ENCODE measurements at places on chromosomes 5 and 9.

- DNase-seq = peak; percentile 95
Observed at GRCh38 chr5:150781706-150782614, 3.4 kb downstream of the SMIM3 start.

DNA sequence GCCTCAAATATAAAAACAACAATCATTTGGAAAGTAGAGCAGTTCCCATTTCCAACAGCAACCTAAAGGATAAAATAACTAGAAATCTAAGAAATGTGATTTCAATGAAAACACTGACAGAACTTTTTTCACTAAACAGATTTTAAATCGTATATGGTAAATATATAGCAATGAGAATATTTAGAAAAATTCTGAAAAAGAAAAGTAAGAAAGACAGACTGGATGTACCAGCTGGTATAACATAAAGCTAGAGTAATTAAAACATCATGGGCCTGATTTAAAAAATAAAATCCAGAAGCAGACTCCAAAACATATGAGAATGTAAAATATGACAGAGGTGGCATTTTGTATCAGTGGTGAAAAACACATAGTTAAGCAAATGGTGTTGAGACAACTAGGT, 308.9 kb downstream of the MLLT3 start:
- DNase-seq = no peak

GRCh38 chr9:16540743-16541613, 329.5 kb downstream of the BNC2 start:
- DNase-seq = peak; percentile 57

- DNase-seq = no peak
Observed at GRCh38 chr5:164481270-164481669, 975.9 kb downstream of the MAT2B start.

DNA sequence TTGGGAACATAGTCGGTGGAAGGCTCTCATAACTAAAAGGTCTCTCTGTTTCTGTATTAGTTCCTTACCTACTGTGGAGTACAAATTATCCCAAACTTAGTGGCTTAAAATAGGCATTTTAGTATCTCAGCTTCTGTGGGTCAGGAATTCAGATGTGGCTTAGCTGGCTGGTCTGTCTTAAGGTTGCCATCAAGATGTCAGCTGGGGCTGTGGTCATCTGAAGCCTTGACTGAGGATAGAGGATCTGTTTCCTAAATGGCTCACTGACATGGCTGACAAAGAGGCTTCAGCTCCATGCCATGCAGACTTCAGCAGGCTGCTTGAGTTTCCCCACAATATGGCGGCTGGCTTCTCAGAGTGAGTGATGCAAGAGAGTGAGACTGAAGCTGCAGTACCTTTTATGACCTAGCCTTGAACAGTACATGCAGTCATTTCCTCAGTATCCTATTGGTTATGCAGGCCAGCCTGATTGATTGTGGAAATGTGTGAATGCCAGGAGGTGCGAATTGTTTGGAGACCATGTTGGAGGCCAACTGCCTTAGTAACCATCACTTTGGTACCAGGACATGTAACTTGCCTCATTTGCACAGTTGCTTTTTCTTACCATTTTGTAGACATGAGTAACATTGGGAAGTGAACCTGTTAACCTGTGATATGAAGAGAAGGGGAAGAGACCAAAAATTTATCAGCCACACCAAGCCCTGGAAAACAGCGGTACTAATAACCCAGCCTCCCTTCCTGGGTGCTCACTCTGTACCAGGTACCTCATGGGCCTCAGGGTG, 152.8 kb upstream of the IER5L start:
- no peak for DNase-seq

DNA sequence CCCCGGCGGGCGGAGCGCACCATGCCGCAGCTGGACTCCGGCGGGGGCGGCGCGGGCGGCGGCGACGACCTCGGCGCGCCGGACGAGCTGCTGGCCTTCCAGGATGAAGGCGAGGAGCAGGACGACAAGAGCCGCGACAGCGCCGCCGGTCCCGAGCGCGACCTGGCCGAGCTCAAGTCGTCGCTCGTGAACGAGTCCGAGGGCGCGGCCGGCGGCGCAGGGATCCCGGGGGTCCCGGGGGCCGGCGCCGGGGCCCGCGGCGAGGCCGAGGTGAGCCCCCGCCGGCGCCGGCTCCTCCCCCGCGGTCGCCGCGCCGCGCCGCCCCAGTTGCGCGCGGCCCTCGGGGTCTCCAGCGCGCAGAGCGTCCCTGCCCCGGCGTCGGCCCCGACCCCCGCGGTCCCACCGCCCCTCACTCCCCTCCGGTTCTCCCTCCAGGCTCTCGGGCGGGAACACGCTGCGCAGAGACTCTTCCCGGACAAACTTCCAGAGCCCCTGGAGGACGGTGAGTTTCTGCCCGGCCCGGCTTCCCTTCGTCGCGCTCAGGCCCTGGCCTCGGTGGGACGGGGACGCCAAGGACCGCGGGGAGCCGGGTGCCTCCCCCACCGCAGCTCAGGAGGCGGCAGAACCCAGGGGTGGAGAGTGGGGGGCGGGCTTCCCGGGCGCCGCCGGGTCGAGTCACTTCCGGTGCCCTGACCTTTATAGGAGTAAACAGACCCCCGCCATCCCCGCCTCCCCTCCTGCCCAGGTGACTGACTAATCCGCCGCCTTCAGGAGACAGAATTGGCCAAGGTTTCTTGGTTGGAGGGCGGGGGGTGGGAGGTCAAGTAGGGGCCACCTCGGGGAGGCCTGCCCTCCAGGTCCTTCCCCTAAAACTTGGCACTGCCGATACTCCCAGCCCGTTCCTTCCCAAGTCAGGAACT, 665 bp downstream of the TCF7 start:
- DNase-seq = no peak

- no peak for DNase-seq
Observed at GRCh38 chr5:137410234-137411010, 88.7 kb downstream of the SPOCK1 start.

DNA sequence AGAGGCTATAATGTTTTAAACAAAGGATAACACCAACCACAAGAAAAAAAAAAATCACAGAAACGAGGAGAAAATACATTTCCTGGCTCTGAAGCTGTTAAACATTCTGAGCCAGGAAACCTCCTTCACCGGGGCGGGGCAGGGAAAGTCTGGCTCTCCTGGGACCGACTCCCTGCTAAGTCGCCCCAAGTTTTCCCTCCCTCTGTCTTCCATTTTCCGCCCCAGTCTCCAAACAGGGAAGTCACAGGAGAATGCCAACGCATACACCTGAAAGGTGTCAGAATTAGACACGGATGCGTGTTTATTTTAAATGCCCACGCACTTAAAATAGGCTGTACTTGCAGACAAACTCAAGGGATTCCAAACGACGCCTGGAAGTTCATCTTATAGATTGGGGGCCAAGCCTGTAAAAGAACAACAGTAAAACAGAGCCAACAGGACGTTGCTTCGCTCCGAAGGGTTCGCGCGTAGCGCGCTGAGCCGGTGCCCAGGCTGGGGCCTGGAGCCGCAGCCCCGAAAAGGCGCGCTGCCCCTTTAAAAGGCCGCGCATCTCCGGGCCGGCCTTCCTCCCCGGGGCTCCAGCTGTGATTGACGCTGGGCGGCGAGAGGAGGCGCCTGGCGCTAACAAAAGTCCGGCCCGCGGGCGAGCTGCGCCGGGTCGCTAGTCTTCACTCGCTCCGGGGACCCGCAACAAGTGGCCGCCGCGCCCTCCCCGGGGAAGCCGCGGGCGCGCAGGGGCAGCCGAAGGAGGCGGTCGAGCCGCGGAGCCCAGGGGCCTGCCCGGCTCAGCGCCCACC, at the start of gene FBXL7:
Gene FBXL7, plus strand, starts transcription at position 653 of the 797 bp plus-strand sequence.
- DNase-seq = peak; percentile 63

DNA sequence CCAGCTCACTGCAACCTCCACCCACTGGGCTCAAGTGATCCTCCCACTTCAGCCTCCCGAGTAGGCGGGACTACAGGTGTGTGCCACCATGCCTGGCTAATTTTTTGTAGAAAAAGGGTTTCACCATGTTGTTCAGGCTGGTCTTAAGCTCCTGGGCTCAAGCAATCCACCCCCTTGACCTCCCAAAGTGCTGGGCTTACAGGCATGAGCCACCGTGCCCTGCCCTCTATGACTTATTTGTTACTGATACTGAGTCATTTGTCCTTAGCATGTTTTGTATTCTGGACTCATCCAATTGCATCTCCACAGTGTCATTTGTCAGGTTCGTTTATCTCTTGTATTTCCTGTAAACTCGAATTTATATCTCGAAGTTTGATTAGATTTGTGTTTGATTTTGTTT, 2.7 kb upstream of the ITK start:
- no peak for DNase-seq

DNA sequence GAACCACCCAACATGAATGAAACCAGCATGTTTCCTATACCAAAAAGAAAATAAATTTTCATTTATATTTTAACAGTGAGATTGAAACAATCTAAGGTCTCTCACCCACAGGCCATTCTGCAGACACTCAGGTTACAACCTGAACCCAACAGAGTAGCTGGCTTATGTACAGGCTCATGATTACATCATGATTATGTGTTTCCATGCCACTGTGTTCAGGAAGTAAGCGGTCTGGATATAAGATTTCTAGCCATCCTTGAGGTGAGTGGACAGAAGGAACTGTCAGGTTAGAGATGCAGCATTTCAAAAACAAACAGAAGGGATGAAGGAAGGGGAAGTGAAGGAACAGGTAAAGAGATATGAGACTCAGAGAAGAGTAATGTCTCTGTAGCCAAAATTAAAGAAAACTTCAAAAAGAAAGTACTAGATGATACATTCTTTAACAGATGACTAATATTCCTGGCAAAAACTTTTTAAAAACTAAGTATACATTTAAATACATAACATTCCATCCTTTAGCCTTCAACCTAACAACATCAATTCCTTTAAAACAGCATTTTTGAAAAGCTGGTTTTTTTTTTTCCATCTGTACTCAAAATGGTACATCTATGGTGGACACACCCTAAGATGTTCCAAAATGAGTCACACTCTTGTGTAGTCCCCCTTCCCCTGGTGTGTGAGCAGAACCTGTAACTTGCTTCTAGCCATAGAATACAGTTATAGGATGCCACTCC, 119.8 kb downstream of the LPAR1 start:
- DNase-seq = peak; percentile 56

GRCh38 chr5:128895122-128895521, 70.2 kb upstream of the SLC27A6 start:
- DNase-seq = no peak

DNA sequence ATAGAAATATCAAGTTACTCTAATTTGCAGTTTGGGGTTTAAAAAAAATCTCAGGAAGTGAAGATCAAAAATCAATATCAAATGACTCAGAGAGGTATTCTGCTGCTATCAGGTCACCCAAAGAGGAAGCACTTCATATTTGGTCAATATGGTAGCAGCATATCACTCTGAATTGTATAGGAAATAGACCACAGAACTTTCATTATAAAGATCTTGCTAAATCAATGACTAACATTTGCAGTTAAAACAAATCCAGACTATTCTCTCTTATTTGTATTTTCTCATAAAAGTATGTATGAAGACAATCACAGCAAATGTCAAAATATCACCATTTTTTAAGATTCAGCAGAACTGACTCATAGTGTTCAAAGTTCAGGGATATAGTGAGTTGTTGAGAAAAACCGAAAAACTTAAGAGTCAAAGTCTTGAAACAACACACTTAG, 105.8 kb upstream of the PCSK1 start:
- no peak for DNase-seq

DNA sequence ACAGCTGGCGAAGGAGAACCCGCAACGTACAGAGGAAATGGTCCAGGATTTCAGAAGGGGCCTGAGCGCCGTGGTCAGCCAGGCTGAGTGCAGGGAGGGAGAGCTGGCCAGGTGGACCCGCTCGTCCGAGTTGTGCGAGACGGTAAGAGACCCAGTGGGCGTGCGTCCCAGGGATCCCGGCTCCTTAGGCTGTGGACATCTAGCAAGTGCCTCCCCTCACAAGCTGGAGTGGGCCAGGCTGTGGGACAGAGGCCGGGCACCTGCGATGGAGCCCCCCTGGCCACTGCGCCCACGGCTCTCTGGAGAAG, 29.5 kb upstream of the LRRC14B start:
- DNase-seq = no peak

GRCh38 chr5:164475339-164475977, 970.0 kb downstream of the MAT2B start:
- no peak for DNase-seq

- no peak for DNase-seq
Observed at GRCh38 chr5:42491699-42492098, 68.5 kb downstream of the GHR start.

GRCh38 chr9:136876476-136876875, 9.8 kb upstream of the TRAF2 start:
- DNase-seq = no peak

DNA sequence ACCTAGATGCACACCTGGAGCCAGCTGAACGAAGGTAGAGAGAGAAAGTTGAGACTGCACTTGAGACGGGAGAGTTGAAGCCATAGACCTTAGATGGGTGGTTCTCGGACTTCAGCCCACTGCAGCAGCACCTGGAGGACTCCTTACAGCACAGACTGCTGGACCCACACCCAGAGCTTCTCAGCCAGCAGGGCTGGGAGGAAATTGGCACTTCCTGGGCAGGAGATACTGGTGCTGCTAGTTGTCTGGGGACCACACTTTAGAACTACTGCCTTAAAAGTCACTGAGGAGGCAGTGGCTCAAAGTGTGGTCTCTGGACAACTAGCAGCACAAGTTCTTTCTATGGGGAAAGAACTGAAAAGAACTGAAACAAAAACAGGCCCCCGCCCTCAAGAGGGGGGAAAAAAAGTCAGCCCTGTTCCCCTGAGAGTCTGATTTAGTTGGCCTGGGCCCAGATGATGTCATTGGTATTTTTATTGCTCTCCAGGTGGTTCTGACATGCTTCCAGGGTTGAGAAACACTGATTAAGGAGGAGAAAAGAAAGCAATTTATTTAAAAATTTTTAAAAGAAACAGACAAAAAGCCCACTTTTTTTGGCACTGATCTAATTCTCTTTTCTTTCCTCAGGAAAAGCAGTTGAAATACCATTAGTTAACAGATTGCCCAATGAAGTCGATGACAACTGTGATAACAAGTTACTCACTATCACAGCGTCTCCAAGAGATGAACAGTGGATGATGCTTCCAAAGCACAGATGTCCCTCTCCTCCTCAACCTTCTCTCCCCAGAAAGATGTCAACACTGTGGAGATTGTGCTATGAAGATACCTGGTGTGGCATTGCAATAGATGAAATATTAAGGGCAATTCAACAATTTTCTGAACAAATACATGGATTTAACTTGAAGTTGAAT, 73.6 kb upstream of the ADAMTS16 start:
- DNase-seq = no peak

DNA sequence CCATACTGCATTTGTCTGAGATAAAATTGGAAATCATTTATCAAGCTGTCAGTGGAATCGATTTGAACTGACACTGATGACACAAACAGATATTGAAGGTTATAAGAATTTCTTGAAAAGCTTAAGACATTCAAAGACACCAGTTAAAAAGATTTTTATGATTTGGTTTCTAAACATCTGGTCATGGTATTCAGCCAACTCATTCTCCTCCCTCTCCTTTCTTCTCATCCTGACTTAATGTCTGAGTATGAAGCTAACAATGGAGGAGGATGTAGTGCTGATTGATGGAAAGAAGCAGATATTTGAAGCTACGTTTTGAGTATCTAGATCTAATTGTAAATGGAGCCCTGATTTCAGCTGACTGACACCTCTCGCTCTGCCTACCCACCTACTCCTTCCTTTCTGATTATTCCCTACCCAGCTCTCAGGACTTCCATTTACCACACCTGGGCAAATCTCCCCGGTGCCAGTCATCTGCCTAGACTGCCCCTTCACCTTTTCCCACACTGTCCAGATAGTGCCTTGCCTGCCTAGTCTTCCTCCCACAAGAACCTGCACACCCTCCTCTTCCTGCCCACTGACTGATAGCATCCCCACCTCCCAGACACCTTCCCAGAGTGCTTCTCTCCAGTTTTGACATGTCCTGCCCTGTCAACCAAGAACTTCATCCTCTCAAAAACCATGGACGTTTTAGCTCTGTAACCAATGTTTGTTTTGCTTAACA, 20.7 kb upstream of the LIFR start:
- DNase-seq = no peak

- peak; percentile 55 for DNase-seq
Observed at GRCh38 chr5:59757442-59757841, 136.1 kb downstream of the PDE4D start.

Measured in RCC 7860 (cell line).